G401 (cell line): ENCODE measurements at places on chromosomes 5 and 9. TPM values are rescaled to one million over a fixed set of nuclear protein-coding genes. Genes with fewer than 3 reads are reported as not detected.

The PGM5 gene
- total RNA-seq: 0.68 and 1.5 TPM in 2 replicates

GRCh38 chr5:177183142-177183541 is 49.6 kb downstream of the NSD1 start:
- DNase-seq: no peak

DNA sequence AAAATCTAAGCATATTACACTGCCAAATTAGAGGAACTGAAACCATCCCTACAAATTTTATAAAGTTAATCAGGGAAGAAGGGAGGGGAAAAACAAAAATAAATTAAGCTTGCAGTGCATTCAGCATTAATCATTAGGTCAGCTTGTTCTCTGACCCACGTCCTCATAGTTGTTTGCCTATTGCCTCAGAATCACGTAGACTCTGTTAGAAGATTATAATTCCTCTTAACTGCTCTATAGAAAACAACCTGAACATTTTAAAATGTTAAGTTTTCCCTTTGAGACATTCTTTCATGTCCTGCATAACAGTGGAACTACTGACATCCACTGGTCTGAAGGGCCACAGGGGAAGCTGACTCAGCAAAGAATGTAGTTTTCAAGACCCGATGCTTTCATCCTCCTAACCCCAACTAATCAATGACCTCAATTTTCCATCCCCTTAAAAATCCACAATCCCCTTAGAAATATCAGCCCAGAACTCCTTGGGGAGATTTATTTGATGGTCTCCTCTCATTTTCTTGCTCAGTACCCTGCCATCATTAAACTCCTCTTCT is 112.4 kb downstream of the FBXO4 start:
- no peak for DNase-seq

DNA sequence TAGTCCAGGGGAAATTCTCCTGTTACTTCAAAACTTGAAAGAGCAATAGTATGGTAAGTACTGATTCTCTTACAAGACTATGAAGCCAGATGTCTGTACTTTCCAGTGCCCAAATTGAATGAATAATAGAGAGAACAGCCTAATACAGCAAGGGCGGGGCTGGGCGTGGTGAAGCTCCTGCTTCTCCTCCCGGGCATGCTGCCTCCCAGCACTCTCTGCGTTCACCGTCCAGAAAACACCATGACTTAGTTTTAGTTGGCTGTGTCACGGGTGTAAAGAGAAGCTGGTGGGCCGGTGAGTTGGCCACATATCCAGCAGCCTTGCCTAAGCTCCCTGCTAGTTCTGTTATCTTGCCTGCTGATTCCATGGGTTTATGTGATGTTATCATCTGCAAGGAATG is 40.7 kb upstream of the ADAMTS2 start:
- no peak for DNase-seq

GRCh38 chr9:21141427-21141882 is at the start of gene IFNW1:
IFNW1 (minus strand) TSS chr9:21141832; CDS start chr9:21141570, 262 bp downstream.
- no peak for DNase-seq

DNA sequence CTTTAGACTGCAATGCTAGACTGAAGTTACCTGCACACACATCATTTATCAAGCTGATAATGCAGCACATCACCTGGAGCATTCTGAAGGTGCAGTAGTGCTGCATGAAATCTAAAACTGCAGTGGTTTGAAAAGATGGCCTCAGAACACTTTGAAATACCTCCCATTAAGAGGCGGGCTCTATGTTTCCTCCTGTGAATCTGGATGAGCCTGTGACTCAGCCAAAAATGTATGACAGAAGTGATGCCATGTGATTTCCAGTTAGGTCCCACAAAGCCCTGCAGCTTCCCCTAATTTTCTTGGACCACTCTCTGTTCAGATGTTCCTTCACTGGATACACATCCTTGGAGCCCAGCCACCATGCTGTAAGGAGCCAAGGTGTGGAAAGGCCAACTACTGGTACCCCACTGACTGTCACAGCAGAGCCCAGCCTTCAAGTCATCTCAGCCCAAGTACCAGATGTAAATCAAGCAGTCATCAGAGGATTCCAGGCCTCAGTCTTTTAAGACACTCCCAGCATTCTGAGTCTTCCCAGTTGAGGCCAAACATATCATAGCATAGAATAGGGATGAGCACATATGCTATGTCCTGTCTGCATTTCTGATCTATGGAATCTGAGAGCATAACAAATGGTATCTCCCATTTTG is 27.2 kb upstream of the DEPDC1B start:
- no peak for DNase-seq
